ENCODE measurements at places on chromosomes 1 and 21. TPM values are rescaled to one million over a fixed set of nuclear protein-coding genes. Genes with fewer than 3 reads are reported as not detected.

GRCh38 chr1:206690516-206690915, 5.8 kb downstream of the MAPKAPK2 start:
- no peak overlapping the region for H3K27ac ChIP-seq
- H3K4me1 ChIP-seq, result peaks cover 12% of the 10 kb centered on the region
- no peak overlapping the region for H3K4me3 ChIP-seq
- H3K27me3 ChIP-seq, result no peaks in the 10 kb centered on the region

- H3K27ac ChIP-seq, result peak overlapping the region; percentile 91
- no peaks in the 10 kb centered on the region for H3K27me3 ChIP-seq
- peak overlapping the region; percentile 68 for H3K4me3 ChIP-seq
- DNase-seq, result peak; percentile 97
- no peaks in the 10 kb centered on the region for H3K4me1 ChIP-seq
Observed at GRCh38 chr1:65002508-65003315, 36.4 kb upstream of the JAK1 start.

DNA sequence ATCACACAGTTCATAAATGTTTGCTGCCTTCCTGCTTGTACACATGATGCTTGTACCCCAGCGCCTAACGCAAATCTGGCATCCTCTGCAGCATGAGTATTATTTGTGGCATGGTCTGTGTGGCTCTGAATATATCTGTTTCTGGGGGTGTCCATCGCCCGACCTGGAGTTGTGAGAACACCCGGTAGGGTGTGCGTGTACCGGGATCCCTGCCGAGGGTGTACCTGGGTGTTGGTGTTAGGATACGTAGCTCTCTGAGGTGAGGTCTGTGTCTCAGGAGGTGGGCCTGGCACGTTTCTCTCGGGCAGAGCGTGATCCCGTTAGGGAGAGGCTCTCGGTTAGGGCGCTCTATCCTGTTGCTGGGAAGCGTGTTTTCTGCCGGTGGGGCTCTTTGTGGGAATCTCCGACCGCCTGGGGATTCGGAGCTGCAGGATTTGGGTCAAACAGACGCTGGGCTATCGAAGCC, 10.4 kb upstream of the CDC20 start:
- no peak for DNase-seq
- no peaks in the 10 kb centered on the region for H3K27me3 ChIP-seq
- peak overlapping the region; percentile 78 for H3K27ac ChIP-seq
- no peaks in the 10 kb centered on the region for H3K4me1 ChIP-seq
- no peaks in the 10 kb centered on the region for H3K36me3 ChIP-seq

The RGS1 gene
- total RNA-seq, result 28.0 TPM

DNA sequence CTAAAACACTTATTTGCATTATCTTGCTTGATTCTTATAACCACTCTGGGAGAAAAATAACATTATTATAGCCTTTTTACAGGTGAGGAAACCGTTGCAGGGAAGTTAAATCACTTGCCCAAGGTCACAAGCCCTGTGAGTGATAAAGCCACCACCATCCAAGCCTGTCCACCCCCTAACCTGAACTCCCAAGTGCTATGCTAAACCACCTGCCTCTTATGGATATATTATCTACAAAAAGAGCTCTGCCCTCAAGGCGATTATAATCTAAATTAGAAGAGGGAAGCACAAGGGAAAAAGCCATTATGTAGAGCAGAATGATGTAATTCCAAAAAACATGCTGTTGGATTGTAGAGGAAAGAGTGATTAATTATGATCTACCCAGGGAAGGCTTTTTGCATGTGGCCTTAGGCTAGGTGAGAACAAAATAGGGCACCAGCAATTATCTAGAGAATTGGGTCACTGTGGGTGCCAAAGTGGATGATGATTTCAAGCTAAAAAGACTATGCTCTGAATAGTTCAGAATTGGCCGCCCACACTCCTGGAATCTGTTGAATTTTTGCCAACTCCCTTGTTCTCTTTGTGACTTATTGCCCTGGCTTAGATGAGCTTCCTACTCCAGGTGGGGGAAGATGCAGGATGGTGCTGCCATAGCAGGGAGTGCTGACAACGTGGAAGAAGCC, 205.3 kb downstream of the FGGY start:
- H3K4me3 ChIP-seq, result no peak overlapping the region
- H3K27ac ChIP-seq, result no peak overlapping the region
- no peaks in the 10 kb centered on the region for H3K36me3 ChIP-seq
- H3K4me1 ChIP-seq, result no peaks in the 10 kb centered on the region
- no peaks in the 10 kb centered on the region for H3K27me3 ChIP-seq

The CLIC6 gene
- total RNA-seq, result 0.69 TPM

DNA sequence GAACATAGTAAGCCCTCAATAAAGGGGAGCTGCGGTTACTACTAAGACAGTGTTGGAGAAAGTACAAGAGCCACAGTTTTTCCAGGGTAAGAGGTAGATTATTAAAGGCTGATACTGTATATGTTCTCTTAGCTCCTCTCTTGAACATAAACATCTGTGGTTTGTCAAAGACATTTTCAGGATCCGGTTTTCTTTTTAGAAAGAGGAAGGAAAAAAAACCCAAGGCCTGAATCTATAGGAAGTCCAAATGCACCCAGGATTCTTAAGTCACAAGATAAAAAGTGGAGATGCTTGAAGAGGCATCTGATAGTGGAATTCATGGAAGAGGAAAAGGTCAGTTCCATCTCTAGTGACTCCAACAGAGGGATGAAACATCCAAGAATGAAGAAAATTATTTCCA, 24.6 kb upstream of the SLC45A3 start:
- H3K4me3 ChIP-seq, result no peak overlapping the region
- no peak for DNase-seq
- no peaks in the 10 kb centered on the region for H3K36me3 ChIP-seq
- peak overlapping the region; percentile 47 for H3K27ac ChIP-seq
- H3K27me3 ChIP-seq, result no peaks in the 10 kb centered on the region

- no peaks in the 10 kb centered on the region for H3K27me3 ChIP-seq
- DNase-seq, result no peak
- H3K27ac ChIP-seq, result no peak overlapping the region
- H3K4me3 ChIP-seq, result no peak overlapping the region
- no peaks in the 10 kb centered on the region for H3K4me1 ChIP-seq
- H3K36me3 ChIP-seq, result no peaks in the 10 kb centered on the region
Observed at GRCh38 chr1:109573785-109574184, 25.4 kb downstream of the GNAI3 start.

DNA sequence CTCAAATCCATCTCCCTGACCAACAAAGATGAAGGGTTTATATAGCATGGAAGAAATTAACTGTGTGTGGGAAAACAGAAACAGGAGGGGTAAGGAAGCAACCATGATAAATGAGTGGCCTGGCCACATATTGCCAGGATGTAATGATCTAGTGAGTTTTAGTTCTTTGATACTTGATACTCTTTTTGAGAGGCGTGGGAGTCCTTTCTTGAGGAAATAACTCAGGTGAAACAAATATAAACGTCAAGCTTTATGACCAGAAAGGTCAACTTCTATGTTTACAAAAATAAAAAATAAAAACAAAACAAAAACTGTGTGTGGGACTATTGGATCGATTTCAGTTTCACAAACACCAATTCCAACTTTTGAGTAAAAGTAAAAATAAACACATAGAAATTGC, 860.8 kb upstream of the B3GALT2 start:
- H3K27me3 ChIP-seq, result no peaks in the 10 kb centered on the region
- H3K4me1 ChIP-seq, result no peaks in the 10 kb centered on the region
- DNase-seq, result no peak
- no peaks in the 10 kb centered on the region for H3K36me3 ChIP-seq

GRCh38 chr1:9601942-9602793, 13.5 kb downstream of the TMEM201 start:
- H3K36me3 ChIP-seq, result no peaks in the 10 kb centered on the region
- H3K27me3 ChIP-seq, result no peaks in the 10 kb centered on the region
- no peak for DNase-seq

DNA sequence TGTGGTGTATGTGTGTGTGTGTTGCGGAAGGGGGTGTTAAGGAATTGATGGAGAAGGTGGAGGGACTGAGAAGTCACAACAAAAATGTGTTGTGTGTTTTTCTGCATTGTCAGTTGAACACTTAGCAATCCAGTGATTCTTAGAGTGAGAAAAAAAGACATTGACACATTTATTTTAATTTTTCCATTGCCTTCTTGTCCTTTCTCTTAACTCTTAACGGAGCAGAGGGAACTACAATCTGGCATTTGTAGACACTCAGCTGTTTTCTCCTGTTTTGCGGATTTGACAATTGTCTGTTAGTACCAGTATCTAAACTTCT, 725 bp downstream of the C1orf53 start:
- H3K27ac ChIP-seq, result no peak overlapping the region
- no peak for DNase-seq
- H3K36me3 ChIP-seq, result no peaks in the 10 kb centered on the region
- peaks cover 4% of the 10 kb centered on the region for H3K27me3 ChIP-seq
- peak overlapping the region; percentile 55 for H3K4me3 ChIP-seq
- H3K4me1 ChIP-seq, result no peaks in the 10 kb centered on the region

GRCh38 chr1:116990612-116991151, 10.9 kb upstream of the CD101 start:
- H3K4me1 ChIP-seq, result no peaks in the 10 kb centered on the region
- H3K27ac ChIP-seq, result no peak overlapping the region
- peak; percentile 31 for DNase-seq

The SLC2A5 gene
- total RNA-seq, result not detected

The PLA2G2F gene
- total RNA-seq, result not detected

- H3K36me3 ChIP-seq, result no peaks in the 10 kb centered on the region
- no peak overlapping the region for H3K4me3 ChIP-seq
- no peak for DNase-seq
- H3K27ac ChIP-seq, result no peak overlapping the region
- no peaks in the 10 kb centered on the region for H3K27me3 ChIP-seq
Observed at GRCh38 chr1:158059984-158060383, 66.5 kb downstream of the KIRREL1 start.

The SMIM11 gene
- total RNA-seq, result 16.0 TPM

The CFAP74 gene
- 1.0 TPM for total RNA-seq

The RNF223 gene
- not detected for total RNA-seq

- no peaks in the 10 kb centered on the region for H3K4me1 ChIP-seq
- no peak overlapping the region for H3K4me3 ChIP-seq
- H3K36me3 ChIP-seq, result no peaks in the 10 kb centered on the region
Observed at GRCh38 chr1:25809929-25810328, 9.8 kb upstream of the MTFR1L start.

DNA sequence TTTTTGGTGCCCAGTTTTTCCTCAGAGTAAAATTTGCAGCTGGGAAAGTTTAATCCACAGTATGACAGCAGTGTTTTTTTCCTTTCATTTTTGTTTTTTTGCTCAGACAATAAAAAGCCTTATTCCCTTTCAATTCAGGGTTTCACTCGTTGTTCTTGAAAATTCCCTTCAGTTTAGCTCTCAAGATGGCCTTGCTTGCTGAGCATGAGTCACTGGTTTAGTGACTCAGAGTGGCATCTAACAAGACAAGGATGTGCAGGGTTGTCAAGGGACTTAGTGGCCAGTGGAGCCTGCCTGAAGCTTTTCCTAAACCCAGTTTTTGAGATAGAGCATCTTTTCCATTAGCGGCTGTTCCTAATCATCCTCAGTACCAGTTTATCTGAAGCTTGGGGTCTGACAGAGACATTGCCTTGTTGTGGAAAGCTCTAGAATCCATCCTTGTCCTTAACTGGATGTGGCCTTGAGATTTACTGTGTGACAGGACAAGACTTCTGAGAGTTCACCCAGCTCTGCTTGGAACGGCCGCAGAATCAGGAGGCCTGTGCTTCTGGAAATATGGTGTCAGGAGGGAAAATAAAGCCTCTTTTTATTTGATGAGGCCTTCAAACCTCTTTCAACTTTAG, 48.4 kb upstream of the DNAJC6 start:
- no peaks in the 10 kb centered on the region for H3K36me3 ChIP-seq
- no peaks in the 10 kb centered on the region for H3K4me1 ChIP-seq
- no peaks in the 10 kb centered on the region for H3K27me3 ChIP-seq
- H3K27ac ChIP-seq, result no peak overlapping the region
- DNase-seq, result no peak

The PGD gene
- 32.8 TPM for total RNA-seq

The CFHR4 gene
- total RNA-seq, result not detected

DNA sequence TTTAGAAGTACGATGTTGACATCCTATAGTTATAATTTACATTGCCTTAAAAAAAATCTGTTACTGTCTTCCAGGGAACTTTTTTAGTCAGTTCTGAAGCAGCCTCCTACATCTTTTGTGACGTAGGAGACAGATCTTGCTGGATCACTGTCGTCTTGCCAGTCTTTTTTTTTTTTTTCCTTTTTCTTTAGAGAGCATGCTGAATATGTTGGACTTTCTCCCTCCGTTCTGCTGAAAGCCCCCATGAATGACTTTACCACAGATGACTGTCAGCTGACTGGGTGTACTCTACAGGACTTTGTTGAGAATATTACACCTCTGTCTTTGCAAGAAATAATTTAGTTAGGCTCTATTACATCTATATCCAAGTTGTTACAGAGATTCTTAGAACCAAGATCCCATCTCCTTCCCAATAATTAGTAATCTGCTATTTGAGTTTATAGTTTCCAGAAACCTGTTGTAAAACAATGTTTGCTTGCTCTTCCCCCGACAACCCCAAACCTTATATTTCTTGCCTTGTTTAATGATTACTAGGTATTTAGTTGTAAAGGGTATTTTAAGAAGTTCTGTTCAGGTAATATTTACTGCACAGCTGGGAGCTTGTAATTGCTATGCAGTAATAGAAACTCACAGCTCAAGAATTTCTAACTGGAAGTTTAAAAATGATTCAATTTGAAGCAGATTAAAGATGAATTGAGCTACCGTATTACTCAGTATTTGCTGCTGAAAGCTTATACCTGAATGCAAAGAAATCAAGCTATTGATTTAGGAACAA, 61.8 kb downstream of the RASAL2 start:
- no peaks in the 10 kb centered on the region for H3K4me1 ChIP-seq
- H3K4me3 ChIP-seq, result no peak overlapping the region
- no peak for DNase-seq
- H3K36me3 ChIP-seq, result no peaks in the 10 kb centered on the region
- H3K27ac ChIP-seq, result no peak overlapping the region

GRCh38 chr21:26167593-26167992, 3.0 kb downstream of the APP start:
- peak overlapping the region; percentile 96 for H3K27ac ChIP-seq
- no peaks in the 10 kb centered on the region for H3K36me3 ChIP-seq
- peaks cover 12% of the 10 kb centered on the region for H3K4me1 ChIP-seq
- H3K27me3 ChIP-seq, result no peaks in the 10 kb centered on the region
- no peak overlapping the region for H3K4me3 ChIP-seq

DNA sequence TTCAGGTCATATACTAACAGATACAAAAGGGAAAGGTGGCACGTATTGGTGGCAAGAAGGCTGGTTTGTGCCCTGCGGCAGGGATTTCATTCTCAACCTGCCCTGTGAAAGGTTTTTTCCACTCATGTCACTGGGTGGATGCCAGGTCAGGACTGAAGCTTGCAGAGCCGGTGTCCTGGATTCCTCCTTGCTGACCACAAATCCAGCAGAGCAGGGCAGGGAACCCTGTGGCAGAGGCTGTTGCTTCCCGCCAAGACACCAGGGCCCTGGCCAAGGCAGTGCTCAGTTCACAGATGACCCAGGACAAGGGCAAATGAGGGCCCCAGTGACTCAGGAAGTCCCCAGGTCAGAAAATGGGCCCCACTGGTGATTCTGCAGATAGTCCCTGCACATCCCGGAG, 16.4 kb downstream of the BSND start:
- no peak overlapping the region for H3K4me3 ChIP-seq
- no peaks in the 10 kb centered on the region for H3K27me3 ChIP-seq
- no peaks in the 10 kb centered on the region for H3K4me1 ChIP-seq
- H3K27ac ChIP-seq, result no peak overlapping the region
- no peak for DNase-seq

The LSM10 gene
- 3.7 TPM for total RNA-seq

Data from uterus (tissue), 4 donors.